H9 (cell line): ENCODE measurements at places on chromosomes 16 and 17.

- DNase-seq: no peak
Observed at GRCh38 chr16:19997734-19998133, 76.0 kb downstream of the GPR139 start.

DNA sequence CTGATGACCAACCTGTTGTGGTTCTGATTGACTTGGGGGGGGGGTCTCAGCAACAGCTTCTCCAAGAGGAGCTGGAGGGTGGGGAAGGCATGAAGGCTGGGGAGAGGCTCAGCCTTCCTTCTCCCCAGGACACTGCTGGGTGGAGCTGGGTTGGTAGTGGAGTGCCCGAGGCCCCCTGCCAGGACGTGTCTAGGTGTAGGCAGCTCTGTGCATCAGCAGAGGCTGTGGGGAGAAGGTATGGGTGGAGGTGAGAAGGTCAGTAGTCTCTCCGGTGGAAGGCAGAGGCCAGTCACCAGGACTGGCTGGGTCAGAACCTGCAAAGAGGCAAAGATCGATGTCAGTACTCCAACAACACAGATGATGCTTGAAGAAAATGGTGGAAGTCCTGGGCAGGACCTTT is 3.9 kb downstream of the CHAD start:
- DNase-seq: no peak

- peak; percentile 45 for DNase-seq
Observed at GRCh38 chr16:49275050-49275730, 6.4 kb downstream of the CBLN1 start.

GRCh38 chr16:53740476-53740875 is 36.5 kb downstream of the FTO start:
- no peak for DNase-seq

GRCh38 chr17:43737722-43738121 is 20.9 kb downstream of the SOST start:
- DNase-seq: no peak

DNA sequence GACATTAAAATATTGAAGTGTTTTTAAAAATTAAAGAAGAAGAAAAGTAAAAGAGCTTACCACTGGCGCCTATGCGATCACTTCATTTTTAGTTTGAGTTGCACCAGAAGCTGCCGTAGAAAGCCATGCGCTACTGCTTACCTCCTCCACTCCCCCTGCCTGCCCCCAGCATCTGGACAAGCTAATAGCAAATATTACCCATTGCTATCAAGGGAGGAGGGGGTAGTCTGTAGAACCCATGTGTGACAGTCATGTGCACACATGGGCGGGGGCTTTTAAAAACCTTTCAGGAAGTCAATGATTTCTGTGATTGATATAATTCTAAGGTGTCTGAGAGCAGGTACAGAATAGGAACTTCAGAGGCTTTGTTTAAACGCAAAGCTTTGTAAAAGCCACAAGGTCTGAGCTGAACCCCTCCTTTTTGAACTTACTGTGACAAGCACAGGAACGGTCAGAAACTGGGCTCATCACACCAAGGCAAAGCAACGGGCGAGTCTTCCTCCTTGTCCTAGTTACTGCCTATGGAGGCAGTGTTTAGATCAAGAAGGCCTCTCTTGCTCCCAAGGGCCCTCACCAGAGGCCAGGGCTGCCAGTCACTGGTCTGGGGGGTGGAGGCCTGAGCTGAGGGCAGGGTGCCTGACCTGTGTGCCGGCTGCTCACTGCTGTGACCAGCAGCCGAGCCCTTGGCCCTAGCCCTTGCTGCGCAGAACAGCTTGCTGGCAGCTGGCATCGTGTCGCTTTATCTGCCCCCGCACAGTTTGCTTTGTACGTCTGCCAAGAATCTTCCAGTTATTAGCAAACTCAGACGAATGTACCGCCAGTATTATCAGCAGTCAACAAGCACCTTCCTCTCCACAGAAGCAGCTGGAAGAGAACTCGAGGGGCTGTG is 15.0 kb downstream of the GINS2 start:
- DNase-seq: no peak

GRCh38 chr16:71956486-71956885 is 43.7 kb downstream of the PKD1L3 start:
- DNase-seq: no peak

DNA sequence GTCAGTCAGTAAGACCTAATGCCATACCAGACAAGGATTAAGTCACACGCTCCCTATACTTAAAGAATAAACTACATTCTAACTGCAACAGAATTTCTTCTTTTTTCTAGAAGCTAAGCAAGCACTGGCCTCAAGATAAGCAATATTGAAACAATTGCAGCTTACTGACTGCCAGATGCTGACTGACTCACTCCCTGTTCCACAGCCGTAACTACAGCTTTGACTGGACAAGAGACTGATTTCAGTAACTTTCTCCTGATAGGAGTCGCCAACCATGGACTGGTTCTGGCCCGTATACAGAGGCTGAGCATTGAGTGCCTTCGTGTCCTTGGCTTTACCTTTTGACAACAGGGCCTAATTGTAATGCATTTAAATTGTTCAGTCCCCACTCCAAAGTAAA is 67.9 kb downstream of the TRIM37 start:
- DNase-seq: no peak

DNA sequence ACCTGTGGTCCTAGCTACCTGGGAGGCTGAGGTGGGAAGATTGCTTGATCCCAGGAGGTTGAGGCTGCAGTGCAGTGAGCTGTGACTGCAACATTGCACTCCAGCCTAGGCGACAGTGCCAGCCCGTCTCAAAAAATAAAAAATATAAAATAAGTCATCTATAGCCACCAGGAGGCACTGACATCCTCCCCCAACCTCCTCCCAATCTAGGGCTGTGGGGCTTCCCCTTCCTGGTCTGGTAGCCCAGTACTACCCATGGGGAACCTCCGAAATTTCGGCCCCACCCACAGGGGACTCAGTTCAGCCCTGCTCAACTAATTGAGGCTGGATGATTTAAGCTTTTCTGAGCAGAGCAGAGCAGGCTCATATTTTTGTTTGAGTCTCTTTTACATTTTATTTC is 3.2 kb downstream of the ZSCAN10 start:
- DNase-seq: no peak

DNA sequence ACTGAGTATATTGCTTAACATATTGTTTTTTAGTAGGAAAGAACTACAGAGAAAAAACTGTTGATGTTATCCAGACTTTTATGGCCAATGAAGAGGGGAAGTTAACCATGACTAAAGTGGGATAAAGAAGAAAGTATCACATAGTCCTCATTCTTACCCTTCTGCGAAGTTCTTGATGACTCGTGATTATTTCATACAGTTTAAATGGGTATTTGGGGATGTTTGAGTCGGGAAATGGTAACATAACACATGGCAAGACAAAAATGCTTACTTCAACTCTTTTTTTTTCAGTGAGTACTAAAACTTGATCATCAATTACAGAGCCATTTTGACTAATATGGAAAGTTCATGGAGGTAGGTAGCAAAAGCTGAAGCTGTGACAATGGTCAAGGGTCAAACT is 4.9 kb downstream of the POLG2 start:
- DNase-seq: no peak

DNA sequence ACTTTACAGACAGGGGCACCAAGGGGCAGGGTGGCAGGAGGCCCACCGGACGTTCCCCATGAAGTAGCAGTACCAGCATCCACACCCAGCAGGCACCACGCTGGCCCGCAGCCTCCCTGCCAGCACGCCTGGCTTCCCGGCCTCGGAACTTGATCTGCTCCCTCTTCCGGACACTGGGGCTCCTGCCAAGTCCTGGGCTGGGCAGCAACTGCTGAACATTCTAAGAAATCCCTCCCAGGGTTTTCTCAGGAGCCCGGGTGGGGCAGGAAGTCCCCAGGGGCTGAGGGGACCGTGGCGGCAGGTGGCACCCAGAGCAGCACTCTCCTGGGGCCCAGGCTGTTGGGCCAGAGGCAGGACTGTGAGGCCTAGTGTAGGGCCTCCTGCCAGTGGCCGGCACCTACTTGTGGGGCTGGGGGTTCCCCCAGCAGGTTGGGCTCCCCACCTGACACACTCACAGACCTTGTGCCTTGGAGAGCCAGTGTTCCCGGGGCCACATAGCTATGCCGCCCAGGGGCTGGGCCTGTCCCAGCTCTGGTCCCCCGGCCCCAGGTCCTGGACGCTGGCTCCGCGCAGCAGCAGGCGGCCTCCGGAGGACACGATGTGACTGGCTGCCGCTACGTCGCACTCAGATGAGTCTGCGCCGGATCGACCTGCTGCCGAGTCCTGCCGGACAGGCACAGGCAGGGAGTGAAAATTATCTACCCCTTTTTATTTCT is 86.2 kb upstream of the CBX4 start:
- DNase-seq: no peak

DNA sequence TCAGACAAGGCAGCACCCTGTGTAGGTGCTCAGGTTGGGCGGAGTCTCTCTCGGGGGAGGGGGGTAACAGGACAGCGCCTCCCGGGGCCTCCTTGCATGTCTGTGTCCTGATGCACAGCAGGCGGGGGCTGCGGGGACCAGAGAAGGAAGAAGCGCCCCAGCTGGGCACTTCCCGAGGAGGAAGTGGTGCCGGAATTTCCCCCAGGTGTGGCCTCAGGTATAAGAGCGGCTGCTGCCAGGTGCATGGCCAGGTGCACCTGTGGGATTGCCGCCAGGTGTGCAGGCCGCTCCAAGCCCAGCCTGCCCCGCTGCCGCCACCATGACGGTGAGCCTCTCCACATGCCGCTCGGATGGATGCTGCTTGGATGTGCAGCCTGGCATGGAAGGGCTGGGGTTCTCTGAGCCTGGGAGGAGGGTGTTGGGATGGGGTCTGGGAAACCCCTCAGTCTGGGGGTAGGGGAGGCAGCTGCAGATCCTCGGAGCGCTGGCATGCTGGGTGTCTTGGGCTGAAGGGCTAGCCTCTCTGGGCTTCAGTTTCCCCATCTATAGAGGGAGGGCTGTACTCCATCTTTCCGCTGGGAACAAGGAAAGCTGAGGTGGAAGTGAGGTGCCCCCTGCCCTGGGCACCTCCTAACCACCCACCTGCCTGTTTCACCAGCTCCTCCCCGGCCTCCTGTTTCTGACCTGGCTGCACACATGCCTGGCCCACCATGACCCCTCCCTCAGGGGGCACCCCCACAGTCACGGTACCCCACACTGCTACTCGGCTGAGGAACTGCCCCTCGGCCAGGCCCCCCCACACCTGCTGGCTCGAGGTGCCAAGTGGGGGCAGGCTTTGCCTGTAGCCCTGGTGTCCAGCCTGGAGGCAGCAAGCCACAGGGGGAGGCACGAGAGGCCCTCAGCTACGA is at the start of gene IL17C:
Gene IL17C, plus strand, starts transcription at position 250 of the 908 bp plus-strand sequence. Its CDS starts 70 bp downstream, at position 320.
- DNase-seq: peak; percentile 80

DNA sequence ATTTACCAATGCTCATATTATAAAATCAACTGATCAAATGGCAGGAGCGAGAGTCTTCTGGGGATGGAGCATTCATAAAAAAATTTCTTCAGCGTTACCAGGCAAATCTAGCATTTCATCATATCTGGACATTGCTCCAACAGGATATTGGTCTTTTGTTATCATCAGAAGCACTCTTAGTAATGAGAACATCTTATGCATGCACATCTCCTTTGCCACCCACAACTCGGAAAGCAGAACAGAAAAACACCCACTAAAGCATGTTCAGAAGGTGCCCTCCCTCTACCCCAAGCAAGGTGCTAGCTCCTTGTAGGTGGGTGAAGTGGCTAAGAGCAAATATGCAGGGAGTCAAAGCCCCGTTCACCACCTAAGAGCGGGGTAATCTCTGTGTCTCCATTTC is 18.9 kb downstream of the ARHGAP17 start:
- no peak for DNase-seq

DNA sequence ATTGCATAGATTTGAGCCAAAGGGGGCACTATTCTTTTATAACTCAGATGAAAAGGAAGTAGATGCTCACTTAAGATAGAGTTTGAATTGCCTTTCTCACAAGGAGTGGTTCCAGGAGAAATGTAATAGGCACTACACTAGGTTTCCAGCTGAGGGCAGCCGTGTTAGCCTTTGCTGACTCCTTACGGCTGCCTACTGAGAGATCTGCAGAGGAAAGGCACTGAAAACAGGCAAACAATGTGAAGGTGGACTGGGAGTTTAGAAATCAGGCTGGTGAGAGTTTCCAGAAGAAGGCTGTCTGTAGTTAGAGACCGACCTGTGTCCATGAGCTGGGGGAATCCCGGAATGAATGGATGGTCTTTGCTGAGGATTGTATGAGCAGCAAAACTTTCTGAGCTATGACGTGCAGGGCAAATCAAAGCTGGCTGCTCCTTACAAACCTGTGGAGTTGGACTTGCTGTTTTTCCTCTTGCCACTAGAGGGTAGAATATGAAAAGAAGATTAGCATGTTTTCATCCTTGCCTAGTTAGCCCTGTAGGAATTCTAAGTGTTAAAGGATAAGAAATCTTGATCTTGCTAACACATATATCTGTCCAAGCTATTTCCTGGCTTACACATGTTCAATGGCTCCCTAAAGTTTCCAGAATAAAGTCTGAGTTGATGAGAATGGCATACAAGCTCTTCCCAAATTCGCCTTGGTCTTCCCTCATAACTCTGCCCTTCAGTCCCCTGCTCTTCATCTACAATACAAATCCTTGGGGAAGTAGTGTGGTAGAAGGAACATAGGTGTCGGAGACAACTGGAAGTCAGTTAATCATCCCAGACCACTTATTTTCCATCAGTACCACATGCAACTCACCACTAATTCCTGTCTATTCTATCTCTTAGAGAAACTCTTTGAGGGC is 20.1 kb upstream of the TAOK1 start:
- peak; percentile 90 for DNase-seq

GRCh38 chr16:75341564-75342307 is 90.3 kb upstream of the BCAR1 start:
- no peak for DNase-seq

DNA sequence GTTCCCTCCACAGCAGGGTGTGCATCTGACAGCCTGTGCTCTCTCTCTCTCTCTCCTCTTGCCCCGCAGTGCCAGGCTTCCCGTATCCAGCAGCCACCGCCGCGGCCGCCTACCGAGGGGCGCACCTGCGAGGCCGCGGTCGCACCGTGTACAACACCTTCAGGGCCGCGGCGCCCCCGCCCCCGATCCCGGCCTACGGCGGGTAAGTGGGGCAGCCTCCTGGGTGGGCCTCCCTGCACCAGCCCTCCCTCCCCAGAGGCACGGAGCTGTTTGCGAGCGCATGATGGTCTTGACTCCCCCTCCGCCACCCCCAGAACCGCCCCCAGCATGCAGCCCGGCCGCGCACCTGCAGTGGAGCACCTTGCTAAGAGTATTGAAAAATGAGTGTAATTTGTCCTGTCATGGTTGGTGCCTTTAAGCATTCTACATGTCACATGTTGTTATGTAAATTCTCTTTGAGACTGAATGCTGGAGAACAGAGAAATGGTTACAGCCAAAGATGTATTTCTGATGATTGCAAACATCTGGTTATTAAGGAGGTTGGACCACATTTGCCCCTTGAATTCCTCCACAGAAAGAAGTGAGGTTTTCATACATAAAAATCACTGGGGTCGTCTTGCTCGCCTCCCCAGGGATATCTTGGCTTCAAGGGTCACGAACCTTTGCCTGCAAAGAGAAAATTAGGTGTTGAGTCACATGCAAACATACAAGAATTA is 321.3 kb downstream of the RBFOX1 start:
- no peak for DNase-seq

DNA sequence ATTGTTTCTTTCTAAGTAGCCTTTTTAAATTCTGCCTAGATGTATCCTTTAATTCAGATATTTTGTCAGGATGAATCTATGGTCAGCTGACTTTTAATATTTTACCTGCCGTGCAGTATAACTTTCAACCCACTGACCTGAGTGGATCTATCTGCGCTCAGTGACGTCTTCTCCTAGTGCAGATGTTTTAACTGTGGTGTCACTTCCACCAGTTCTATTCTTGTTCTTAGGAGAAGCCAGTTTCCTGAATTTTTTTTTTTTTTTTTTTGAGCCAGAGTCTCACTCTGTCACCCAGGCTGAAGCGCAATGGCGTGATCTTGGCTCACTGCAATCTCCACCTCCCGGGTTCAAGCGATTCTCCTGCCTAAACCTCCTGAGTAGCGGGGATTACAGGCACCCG is 5.0 kb upstream of the TM4SF5 start:
- DNase-seq: no peak
